ENCODE measurements at places on chromosomes 4 and X.

DNA sequence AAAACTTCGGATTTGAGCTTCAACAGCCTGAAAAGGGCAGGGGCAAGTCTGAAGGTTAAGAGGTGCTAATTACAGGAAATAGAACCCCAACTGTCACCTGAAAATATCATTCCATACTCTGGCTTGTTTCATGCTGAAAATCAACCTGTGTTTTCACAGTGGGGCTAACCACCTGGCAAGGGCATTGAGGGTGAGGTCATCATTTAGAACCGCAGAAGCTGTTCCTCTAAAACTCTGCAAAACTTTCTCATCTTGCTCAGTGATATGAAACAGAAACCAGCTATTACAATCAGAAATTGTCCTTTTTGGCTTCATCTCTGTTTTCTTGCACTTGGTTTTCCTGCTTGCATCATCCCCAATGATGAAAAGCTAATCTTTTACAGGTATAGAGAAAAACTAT is 247.6 kb downstream of the DCLK2 start:
- DNase-seq = no peak

DNA sequence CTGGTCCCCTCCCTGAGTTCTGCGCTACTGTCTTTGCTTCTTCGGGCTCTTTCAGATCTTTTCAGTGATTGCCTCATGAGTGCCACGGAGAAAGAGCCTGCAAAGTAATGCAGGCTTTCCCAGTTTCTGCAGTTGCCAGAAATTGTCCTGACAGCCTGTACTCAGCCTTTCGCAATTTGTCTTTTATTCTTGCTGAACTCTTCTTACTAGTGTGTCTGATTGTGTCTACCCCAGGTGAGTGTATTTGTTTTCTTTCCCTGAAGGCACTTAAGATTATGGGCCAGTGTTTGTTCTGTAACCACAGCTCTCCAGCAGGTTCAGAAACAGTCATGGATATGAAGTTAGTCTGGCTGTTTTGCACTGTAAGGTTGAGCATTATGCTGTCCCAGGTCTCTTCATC is 47.1 kb downstream of the FAM193A start:
- no peak for DNase-seq

GRCh38 chrX:48848847-48849246 is 13.4 kb upstream of the PCSK1N start:
- no peak for DNase-seq

- no peak for DNase-seq
These were observed 69.8 kb downstream of the GPR101 start for GRCh38 chrX:136963973-136964372.

- DNase-seq = no peak
These were observed 60.6 kb downstream of the RPS6KA3 start for GRCh38 chrX:20205927-20206708.

DNA sequence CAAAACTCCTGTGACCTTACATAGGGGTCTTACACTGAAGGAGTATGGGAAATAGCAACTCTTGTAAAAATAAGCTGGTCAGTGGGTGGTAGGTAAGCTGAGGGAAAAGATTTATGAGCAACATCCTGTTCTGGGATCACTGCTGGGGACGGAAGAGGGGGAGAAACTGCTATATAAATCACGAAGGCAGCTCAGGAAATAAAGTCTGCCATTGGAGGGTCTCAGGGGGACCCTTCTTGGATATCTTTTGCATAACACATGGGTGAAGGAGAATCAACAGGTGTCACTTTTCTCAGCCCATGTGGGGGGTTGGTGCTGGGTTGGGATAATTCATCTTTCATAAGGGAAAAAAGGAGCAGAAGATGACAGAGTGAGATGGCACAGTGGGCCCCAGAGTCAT is 33.7 kb downstream of the AFF1 start:
- no peak for DNase-seq

GRCh38 chr4:153522802-153523094 is 56.6 kb downstream of the TMEM131L start:
- DNase-seq = no peak

DNA sequence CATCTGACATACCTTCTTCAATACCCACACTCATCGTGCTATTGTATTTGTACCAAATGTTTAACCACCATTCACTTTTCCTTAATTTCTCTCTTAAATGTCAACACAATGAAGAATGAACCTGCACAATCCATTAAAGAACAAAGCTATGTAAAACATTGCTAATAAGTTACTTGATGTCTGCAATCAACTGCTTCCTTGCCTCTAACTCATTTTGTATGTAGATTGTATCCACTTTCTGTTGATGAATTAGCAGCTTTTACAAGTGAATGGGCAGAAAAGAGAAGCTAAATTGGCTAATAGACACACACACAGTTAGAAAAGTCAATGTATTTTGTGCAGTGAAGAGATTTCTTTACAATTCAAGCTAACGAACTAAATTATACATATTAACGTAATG is 212.5 kb upstream of the NDST3 start:
- DNase-seq = no peak

DNA sequence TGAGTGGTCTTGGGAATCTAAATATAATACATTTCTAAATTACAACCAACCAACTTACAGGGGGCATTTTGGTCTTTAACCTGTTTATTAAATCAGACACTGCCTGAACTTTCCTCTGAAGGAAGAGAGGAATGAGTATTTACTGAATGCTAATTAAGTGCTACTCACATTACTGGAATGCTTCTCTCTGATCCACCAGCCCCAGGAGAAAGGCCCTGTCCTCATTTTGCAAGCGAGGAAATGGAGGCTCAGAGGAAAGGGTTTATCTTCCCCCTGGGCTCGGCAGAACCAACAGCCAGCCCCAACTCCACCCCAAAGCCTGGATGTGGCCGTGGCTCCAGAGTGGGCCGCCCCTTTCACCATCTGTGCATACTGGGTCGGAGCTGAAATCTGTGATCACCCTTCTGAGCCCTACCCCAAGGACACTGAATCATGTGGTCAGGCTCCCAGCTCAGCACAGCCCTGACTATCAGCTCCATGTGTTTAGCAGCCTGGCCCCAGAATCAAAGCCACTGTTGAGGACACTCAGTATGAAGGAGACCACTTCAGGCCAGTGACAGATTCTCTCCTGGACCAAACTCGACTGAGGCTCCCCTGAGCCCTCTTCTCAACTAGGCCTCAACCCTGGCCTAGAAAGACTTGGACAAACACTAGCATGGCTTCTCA is 56.7 kb upstream of the ENPP6 start:
- no peak for DNase-seq

DNA sequence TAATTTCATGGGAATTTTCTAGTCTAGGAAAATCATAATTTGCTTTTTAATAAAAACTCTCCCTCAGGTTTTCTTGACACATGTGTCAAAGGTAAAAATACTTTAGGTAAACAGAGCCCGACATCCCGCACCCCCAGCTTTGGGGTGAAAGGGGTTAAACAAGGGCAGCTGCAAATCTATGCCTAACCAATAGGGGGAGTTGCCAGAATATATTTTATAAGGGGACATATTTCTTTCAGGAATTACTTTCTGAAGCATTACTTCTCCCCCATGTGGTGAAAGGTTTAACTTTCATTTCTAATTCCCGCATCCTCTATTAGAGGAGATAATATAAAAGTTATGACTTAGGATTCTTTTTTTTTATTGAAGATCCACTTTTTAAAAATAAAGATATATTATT is 53.9 kb upstream of the HEPH start:
- DNase-seq = no peak

- DNase-seq = no peak
These were observed 280.9 kb upstream of the TENM3 start for GRCh38 chr4:181962321-181962720.
